ENCODE measurements at places on chromosomes 2 and 18.

DNA sequence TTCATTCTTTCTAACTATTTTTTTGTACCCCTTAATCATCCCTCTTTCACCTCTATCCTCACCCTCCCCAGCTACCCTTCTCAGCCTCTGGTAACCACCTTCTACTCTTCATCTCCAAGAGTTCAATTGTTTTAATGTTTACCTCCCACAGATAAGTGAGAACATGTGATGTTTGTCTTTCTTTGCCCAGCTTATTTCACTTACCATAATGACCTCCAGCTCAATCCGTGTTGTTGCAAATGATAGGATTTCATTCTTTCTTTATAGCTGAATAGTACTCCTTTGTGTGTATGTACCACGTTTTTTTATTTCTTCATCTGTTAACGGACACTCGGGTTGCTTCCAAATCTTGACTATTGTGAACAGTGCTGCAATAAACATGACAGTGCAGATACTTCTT is 22.1 kb upstream of the TMEM37 start:
- no peak for DNase-seq

- DNase-seq, result no peak
Observed at GRCh38 chr2:119823734-119824334, 64.1 kb downstream of the PTPN4 start.

DNA sequence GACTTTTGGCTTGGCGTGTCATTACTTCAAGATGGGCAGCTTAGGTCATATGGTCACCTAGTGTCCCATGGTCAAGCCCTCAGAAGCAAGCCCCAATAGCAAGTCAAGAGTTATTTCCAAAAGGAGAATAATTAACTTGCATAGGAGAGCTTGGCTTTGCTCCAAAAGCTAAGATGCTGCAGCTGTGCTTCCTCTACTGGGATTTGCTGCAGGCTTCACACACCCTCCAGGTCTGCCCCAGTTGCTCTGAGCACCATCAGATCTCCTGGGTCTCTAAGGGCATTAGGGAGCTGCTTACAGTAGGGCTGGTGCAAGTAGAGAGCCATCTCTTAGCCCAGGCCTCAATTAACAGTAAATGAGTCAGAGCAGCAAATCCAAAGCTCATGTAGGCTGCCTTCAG is 46.6 kb downstream of the THUMPD2 start:
- no peak for DNase-seq

- no peak for DNase-seq
Observed at GRCh38 chr2:16039055-16039454, 98.7 kb downstream of the MYCN start.

DNA sequence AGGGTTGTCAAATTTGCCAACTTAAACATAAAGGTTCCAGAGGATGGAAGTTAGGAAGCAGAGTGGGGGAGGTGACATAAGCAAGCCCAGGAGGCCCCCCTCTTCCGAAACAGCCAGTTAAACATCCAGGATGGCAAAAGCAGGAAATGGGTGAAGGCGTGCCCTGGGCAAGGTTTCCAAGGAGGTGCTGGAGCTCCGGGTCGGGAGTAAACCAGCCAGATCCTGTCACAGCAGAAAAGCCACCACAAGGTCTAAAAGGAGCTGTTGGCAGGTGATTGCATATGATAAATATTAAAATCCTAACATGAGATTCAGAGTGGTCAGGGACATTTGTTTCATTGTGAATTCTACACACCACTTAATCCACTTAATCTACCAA is 572.2 kb upstream of the SALL3 start:
- no peak for DNase-seq

- no peak for DNase-seq
Observed at GRCh38 chr2:7924023-7924762, 757.7 kb upstream of the ID2 start.
